ENCODE measurements at places on chromosomes 6 and 20.

GRCh38 chr6:140253096-140253495 lies 878.6 kb upstream of the CITED2 start:
- DNase-seq, result no peak

- no peak for DNase-seq
Measured at GRCh38 chr6:15403094-15403755, 157.4 kb downstream of the JARID2 start.

DNA sequence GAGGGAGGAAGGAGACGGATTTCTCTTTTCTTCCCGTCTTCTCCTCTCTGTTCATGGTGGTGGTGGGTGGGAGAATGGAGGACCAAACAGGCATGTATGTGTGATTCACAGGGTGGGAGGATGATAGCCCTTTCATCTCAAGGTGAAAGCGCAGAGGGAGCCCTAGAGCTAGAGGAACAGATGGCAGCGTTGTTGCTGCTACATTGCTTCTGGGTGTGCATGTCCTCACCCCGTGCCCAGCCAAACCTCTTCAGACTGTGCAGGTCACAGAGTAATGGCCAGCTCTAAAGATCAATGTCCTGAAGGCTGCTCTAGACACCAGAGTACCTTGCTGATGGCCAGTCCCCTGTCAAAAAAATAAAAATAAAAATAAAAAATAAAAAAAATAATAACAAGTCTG lies 301.8 kb downstream of the TBC1D7 start:
- DNase-seq, result no peak

- no peak for DNase-seq
Measured at GRCh38 chr6:9428421-9429172, 986.3 kb downstream of the TFAP2A start.

- no peak for DNase-seq
Measured at GRCh38 chr6:21220271-21220987, 373.1 kb upstream of the SOX4 start.

DNA sequence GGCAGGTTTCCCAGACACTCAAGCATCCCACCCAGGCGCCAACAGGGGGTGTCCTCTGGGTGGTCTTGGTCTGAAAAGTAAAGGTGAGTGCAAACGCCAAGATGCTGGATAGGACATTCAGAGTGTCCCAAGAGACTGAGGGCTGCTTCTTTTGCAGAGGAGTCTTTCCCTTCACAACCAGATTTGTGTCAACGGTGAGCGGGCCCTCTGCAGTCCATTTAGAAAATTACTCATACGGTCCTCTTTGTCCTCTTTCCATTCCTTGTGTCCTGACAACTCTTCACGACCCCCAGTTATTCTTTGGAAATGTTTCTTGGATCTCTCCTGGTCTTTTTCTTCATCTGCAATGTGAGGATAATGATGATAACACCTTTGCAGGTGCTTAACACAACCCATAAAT lies 257.8 kb downstream of the CDC5L start:
- no peak for DNase-seq
